ENCODE measurements at places on chromosomes 2 and 18.

- DNase-seq: peak; percentile 45
Measured at GRCh38 chr2:152036611-152037469, 62.0 kb downstream of the CACNB4 start.

DNA sequence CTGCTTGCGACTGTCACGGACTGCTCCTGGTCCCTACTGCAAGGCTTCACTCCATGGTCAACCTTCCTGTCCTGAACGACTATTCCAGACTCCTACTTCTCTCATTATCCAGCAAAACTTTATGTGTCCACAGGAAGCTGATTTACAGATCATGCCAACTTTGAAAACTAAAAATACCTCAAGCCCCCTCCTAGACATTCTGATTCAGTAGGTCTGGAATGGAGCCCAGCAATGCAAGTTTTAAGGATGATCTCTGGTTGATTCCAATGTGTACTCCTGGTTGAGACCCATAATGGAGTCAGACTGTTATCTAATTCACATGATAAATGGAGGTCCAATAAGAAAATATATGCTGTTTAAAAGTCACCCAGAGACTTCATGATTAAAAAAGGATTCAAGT lies 13.1 kb upstream of the LRATD1 start:
- DNase-seq: no peak

DNA sequence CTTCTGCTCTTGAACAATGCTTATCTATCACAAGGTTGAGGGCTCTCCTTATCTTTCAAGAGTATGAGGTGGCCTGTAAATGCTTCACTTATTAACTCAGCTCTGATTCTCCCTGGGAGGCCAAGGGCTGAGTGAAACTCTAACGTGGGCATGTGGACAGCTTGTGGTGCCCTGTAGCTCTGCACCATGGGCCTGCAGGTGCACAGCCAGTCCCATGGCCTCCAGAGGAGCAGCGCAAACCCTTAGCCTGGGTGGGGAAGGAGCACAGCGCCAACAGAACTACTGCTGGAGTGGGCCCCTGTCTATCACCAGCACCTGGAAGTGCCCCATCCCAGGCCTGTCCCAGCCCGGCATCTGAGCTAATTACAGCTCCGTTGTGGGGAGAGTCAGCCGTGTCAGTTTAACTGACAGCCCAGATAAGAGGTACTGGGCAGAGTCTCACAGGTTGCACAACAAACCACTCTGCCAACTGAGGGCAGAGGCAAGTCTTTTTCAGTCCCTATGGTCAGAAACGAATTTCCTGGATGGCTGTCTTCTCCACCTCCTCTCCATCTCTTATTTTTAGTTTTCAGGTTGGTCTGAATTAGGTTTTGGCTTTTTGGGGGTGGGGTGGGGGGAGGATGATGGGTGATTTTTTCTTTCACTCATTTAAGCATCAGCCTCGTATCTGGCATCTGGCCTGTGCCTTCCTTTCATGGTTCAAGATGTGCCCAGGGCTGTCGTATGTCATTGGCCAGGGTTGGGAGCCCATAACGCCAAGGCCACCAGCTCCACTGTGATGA lies 219.5 kb downstream of the BCL2 start:
- no peak for DNase-seq

DNA sequence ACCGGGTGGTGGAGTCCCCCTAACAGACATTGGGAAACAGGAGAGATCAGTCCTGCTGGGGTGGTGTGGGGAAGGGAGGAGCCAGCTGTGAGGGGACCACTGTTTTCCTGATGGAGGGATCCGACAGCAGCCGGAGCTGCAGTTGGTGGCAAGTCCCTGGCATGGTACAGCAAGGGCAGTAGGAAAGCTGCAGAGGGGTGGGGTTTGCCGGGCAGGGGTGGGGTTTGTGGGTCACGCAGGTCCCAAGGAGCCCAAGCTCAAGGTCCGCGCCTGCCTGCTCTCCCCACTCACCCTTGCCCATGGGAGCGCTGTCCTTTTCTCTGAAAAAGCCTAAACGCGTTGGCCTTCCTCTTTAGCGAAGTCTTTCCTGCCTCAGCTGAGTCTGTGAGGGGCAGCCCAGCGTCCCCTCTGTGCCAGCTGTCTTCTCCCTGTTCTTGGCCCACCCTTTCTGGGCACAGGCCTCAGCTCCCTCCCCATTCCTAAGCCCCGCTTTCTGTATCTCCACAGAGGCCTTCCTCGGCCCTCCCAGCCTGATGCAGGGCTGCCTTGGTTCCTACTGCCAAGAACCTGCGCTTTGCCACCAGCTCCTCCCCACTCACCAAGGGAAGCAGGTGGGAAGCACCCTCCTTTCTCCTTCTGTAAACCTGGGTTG lies 29.3 kb upstream of the INHBB start:
- DNase-seq: no peak

GRCh38 chr2:240302933-240303595 lies 132.4 kb upstream of the GPC1 start:
- no peak for DNase-seq

DNA sequence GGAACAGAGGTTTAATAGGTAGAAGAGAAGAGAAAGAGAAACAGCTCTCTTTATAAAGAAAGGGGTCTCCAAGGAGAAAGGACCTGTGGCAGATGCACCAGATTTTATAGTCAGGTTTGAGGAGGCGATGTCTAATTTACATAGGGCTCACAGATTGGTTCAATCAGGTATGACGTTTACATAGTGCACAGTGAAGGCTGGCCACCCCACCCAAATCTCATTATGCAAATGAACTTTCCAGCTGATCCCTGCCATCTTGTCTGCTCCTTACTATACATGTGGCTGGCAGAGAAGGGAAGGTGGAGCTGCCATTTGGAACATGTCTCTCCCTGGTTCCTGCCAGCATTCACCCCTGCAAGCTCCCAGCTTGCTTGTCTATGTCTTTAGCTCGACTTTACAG lies 557.8 kb downstream of the SUCLG1 start:
- no peak for DNase-seq

DNA sequence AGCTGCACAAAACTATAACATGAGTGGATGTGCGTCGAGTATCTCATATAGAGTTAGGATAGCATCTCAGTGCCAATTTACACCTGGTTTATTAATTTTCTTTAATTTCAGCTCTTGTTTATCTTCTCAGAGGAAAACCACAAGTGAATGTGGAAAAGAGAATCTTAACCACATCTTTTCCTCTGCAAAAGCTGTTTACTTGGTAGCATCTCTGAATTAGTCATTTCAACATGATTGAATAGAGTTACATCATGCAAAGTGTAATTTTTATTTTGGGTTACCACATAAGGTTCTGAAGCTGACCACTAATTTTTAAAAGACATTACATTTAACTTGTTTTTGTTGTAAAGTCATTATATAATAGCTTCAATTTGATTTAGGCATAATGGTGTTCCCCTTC lies 83.8 kb upstream of the FAM237A start:
- no peak for DNase-seq

- DNase-seq: no peak
Measured at GRCh38 chr18:55477499-55477859, 110.5 kb downstream of the TCF4 start.

- DNase-seq: no peak
Measured at GRCh38 chr2:143786026-143786765, 657.0 kb downstream of the ARHGAP15 start.

DNA sequence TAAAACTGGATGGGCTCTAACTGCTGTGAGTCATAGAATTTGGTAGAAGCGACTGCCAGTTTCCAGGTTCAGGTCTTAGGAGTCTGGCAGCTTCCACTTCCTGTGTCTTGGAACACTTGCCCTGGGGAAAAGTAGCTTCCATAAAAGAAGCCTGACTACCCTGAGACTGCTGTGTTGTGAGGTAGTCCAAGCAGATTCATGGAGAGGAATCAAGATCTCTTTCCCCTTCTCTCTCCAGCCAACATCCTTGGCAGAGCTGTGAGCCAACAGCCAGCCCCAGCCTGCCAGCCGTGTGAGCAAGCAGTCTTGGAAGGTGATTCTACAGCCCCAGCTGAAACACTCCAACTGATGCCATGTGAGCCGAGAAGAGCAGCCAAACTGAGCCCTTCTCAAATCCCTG lies 33.7 kb downstream of the SLC20A1 start:
- no peak for DNase-seq

DNA sequence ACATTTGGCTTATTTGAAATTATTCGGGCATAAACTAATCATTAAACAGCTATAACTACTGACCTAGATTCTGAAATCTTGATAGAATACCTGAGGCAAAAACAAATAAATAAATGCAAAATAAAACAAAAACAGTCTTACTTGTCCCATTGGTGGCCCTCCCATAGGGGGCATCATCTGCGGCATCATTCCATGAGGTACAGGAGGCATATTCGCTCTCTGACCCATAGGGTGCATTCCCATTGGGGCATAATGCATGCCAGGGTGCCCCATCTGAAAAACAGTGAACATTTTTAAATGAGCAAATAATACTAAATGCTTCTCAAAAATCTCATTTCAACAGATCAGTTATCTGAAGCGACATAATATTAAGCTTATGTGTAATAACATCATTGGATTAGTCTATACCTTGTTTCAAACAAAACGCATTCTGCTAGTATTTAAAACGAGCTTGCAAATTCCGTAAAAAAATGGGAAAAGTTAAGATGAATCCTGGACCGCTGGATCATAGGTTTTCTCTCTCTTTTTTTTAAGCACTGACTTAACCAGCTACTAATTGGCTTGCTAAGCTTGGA lies 1.3 kb downstream of the PRPF40A start:
- no peak for DNase-seq

- no peak for DNase-seq
Measured at GRCh38 chr2:46653539-46653938, 174.2 kb downstream of the TMEM247 start.

All from NCI-H1417 treated with DMSO at 0.1 percent for 48 hours (cell line).